ENCODE measurements at places on chromosomes 16 and 17.

- no peaks in the 10 kb centered on the region for H3K36me3 ChIP-seq
- H3K4me1 ChIP-seq: no peaks in the 10 kb centered on the region
- no peak overlapping the region for H3K4me3 ChIP-seq
- H3K27ac ChIP-seq: no peak overlapping the region
- H3K27me3 ChIP-seq: no peaks in the 10 kb centered on the region
These were observed 12.8 kb upstream of the RANGRF start for GRCh38 chr17:8275421-8276290.

- no peak overlapping the region for H3K27ac ChIP-seq
- H3K36me3 ChIP-seq: no peaks in the 10 kb centered on the region
- no peak for DNase-seq
- H3K27me3 ChIP-seq: no peaks in the 10 kb centered on the region
- H3K4me3 ChIP-seq: no peak overlapping the region
- H3K4me1 ChIP-seq: no peaks in the 10 kb centered on the region
These were observed 370.2 kb upstream of the MAF start for GRCh38 chr16:79970551-79971236.

GRCh38 chr16:65833171-65833871, 533.2 kb upstream of the CDH5 start:
- H3K4me3 ChIP-seq: no peak overlapping the region
- H3K27ac ChIP-seq: no peak overlapping the region
- no peaks in the 10 kb centered on the region for H3K4me1 ChIP-seq
- no peak for DNase-seq
- no peaks in the 10 kb centered on the region for H3K36me3 ChIP-seq

DNA sequence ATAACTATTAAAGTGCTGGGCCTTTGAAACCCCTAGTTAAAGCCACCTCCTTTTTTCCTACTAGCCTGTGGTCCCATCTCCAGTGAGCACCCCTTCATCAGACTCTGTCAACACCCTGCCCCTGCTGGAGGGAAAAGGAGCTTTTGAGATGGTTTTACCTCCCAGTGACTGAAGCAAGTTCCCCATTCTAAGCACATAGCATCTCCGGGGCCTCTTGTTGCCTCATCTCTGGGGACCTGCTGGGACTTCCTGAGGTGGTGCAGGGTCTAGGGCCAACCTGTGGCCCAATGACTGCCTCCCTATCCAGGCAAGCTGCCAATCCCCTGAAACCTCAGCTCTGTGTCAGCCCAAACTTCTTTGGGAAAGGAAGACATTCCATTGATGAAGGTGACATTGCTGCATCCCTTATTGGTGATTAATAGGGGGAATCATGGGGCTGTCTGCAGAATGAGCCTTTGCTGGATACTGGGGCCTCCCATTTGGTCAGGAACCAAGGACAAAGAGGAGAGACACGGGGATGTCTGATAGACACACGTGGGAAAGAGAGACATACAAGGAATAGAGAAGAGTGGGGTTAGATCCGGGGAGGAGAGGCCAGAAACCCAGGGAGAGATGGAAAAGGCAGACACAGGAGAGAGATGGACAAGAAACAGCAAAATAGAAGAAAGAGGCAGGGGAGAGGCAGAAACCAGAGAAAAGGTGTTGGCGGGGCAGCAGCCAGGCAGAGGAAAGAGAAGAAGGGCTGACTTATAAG, 2.4 kb downstream of the C1QL1 start:
- H3K4me1 ChIP-seq: no peaks in the 10 kb centered on the region
- H3K27me3 ChIP-seq: peaks cover 11% of the 10 kb centered on the region
- no peak for DNase-seq
- no peak overlapping the region for H3K27ac ChIP-seq
- H3K36me3 ChIP-seq: no peaks in the 10 kb centered on the region

- no peaks in the 10 kb centered on the region for H3K36me3 ChIP-seq
- no peak overlapping the region for H3K4me3 ChIP-seq
These were observed 67.1 kb downstream of the VPS53 start for GRCh38 chr17:647324-648197.

DNA sequence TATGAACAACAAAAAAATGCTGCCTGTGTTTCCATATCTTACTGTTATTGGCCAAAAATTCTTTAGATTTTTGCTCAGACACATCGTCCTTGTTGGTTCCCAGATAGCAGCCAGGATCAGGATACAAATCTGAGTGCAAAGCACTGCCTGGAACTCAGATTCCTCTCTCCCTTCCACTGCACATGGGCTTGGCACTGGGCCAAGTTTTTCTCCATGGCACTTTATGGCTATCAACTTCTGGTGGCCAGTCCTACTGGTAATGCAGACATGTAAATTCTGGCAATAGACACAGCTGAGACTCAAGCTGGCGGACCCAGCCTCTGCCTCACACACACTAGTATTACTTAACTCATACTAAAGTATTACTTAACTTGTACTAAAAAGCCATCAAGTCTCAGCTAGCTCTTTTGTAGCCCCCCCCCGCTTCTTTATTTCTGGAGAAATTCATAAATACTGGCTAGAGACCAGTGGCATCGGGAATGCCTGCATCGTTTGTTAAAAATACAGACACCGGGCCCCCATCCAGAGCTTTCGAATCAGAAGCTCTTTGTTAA, 181.2 kb upstream of the COX10 start:
- no peaks in the 10 kb centered on the region for H3K36me3 ChIP-seq
- H3K4me3 ChIP-seq: no peak overlapping the region
- no peak for DNase-seq
- H3K4me1 ChIP-seq: no peaks in the 10 kb centered on the region
- no peaks in the 10 kb centered on the region for H3K27me3 ChIP-seq
- H3K27ac ChIP-seq: no peak overlapping the region

DNA sequence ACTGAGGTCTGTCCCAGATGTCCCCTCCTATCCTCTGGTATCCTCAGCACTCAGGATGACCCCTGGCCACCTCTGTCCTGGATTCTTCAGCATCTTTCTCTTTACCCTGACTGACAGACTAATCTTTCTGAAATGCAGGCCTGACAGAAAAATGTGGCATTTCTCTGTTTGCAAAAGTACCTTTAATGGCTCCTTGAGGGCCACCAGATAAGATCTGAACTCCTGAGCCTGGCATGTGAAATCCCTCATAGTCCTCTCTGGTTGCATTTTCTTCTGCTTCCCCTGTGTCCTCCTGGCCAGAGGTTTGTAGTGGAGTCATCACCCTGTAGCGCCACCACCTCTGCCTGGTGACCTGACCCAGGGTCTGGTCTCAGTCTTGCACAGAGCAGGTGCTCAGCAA, 2.0 kb upstream of the ELMO3 start:
- DNase-seq: no peak
- no peaks in the 10 kb centered on the region for H3K27me3 ChIP-seq
- H3K4me1 ChIP-seq: peaks cover 19% of the 10 kb centered on the region
- H3K4me3 ChIP-seq: no peak overlapping the region
- H3K36me3 ChIP-seq: peaks cover 16% of the 10 kb centered on the region

- no peak for DNase-seq
- no peak overlapping the region for H3K27ac ChIP-seq
- H3K4me3 ChIP-seq: no peak overlapping the region
- H3K27me3 ChIP-seq: no peaks in the 10 kb centered on the region
- H3K4me1 ChIP-seq: no peaks in the 10 kb centered on the region
- H3K36me3 ChIP-seq: no peaks in the 10 kb centered on the region
These were observed 136.6 kb upstream of the WSB1 start for GRCh38 chr17:27157297-27157696.

GRCh38 chr16:48347980-48348379, 37.2 kb downstream of the SIAH1 start:
- DNase-seq: no peak
- H3K27me3 ChIP-seq: no peaks in the 10 kb centered on the region
- H3K36me3 ChIP-seq: no peaks in the 10 kb centered on the region
- H3K27ac ChIP-seq: no peak overlapping the region
- no peak overlapping the region for H3K4me3 ChIP-seq

GRCh38 chr16:67709050-67709449, 10.1 kb downstream of the GFOD2 start:
- H3K4me1 ChIP-seq: no peaks in the 10 kb centered on the region
- no peaks in the 10 kb centered on the region for H3K36me3 ChIP-seq
- H3K27me3 ChIP-seq: no peaks in the 10 kb centered on the region

GRCh38 chr17:13426991-13427390, 174.7 kb downstream of the HS3ST3A1 start:
- no peaks in the 10 kb centered on the region for H3K4me1 ChIP-seq
- no peaks in the 10 kb centered on the region for H3K27me3 ChIP-seq
- DNase-seq: no peak
- H3K27ac ChIP-seq: no peak overlapping the region
- H3K36me3 ChIP-seq: no peaks in the 10 kb centered on the region

DNA sequence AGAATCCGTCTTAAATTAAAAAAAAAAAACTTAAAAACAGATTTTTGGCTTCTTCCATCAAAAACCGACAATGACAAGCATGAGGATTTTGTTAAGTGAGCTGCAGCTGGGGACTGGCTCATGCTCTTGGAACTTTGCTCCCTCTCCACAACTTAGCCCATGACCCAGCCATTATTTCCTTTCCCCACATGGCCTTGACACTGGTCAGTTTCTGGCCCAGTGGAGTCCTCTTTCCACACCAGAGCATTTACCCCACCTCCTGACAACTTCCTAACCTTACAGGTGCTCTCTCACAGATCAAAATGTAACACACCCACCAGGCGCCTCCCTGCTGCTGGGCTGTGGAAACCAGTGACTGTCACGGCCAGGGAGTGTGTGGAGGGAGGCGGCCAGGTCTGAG, 62.7 kb upstream of the ZNF267 start:
- H3K4me3 ChIP-seq: no peak overlapping the region
- no peak for DNase-seq
- H3K36me3 ChIP-seq: no peaks in the 10 kb centered on the region
- H3K4me1 ChIP-seq: no peaks in the 10 kb centered on the region
- H3K27me3 ChIP-seq: no peaks in the 10 kb centered on the region

DNA sequence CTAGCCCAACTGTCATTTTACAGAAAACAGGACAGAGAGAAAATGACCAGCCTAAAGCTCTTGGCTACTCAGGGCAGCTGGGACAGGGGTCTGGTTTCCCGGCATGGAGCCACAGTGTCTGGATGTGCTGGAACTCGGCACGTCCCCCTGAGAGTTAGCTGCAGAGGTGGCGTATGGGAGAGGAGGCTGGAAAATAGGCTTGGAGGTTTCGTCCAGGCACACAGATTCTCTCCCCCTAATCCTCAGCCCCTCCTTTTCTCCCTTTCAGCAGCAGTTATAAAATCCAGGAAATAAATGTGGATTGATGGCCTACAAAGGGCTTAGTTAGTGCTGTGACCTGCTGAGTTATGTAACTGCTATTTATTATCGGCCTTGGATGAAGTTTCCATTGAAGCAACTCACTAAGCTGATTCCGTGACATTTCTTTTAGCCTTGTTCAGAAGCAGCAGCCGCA, 89.5 kb upstream of the TOB1 start:
- no peak overlapping the region for H3K4me3 ChIP-seq
- no peak for DNase-seq
- no peaks in the 10 kb centered on the region for H3K27me3 ChIP-seq
- H3K27ac ChIP-seq: peak overlapping the region; percentile 73
